ENCODE measurements at places on chromosomes 12 and 14.
A peak's percentile ranks its signal among the peaks of the same experiment; 100 is the strongest.

DNA sequence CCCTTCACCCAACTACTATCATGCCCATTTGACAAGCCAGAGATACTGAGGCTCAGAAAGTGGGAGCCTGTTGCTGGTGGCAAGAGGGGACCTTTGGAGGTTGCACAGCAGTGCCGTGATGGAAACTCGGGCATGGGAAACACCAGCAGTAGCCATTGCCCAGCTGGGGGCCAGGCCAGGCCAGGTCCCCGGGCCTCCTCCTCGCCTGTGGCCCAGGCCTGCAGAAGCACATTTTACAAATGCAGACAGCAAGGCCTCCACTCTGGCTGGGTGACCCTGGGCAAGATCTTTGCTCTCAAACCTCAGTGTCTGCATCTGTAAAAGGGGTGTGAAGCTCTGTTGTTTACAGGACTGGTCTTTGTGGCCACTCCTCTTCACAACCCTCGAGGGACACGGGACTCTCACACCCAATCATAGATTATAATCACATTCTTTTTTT, 4.5 kb upstream of the SH2B3 start:
- DNase-seq = no peak

GRCh38 chr12:76586764-76587395, 27.3 kb upstream of the OSBPL8 start:
- peak; percentile 73 for DNase-seq

GRCh38 chr12:24138041-24138440, 188.6 kb upstream of the SOX5 start:
- DNase-seq = no peak

- no peak for DNase-seq
These were observed 14.3 kb downstream of the B4GALNT3 start for GRCh38 chr12:473863-474577.

GRCh38 chr12:24839268-24839791, 109.6 kb downstream of the BCAT1 start:
- no peak for DNase-seq

DNA sequence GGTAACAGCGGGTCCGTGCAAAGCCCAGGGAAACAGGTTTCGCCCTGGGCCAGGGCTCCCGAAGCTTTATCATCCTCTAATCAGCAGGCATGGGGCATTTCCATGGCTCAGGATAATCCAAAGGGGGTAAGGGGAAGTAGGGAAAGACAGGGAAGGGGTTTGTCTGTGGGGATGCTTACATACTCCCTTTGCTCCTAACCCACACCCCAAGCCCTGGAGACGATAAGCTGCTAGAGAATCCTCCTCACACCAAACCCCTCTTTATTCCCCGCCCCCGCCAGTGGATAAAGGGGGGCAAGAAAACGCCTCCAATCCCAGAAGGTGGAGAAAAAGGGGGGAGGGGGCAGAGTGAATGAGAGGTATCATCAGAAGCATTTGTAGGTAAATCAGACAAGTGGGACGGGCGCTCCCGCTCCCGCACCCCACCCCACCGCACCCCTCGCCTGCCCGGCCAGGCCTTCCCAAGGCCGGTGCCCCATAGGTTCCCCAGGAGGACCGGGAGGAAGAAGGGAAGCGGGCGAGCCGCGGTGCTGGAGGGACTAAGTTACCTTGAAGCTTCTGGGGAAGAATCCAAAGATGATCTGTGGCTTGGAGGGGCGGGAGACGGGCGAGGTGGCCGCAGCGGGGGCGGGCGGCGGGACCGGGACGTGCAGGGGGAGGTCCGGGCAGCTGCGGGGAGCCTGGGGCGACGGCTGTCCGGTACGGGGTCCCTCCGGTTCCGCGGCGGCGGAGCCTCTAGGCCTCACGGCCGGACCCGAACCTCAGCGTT, 762 bp downstream of the PPP2R5E start:
- DNase-seq = peak; percentile 32

- DNase-seq = peak; percentile 75
These were observed 17.5 kb downstream of the RAD51B start for GRCh38 chr14:67837011-67837624.

DNA sequence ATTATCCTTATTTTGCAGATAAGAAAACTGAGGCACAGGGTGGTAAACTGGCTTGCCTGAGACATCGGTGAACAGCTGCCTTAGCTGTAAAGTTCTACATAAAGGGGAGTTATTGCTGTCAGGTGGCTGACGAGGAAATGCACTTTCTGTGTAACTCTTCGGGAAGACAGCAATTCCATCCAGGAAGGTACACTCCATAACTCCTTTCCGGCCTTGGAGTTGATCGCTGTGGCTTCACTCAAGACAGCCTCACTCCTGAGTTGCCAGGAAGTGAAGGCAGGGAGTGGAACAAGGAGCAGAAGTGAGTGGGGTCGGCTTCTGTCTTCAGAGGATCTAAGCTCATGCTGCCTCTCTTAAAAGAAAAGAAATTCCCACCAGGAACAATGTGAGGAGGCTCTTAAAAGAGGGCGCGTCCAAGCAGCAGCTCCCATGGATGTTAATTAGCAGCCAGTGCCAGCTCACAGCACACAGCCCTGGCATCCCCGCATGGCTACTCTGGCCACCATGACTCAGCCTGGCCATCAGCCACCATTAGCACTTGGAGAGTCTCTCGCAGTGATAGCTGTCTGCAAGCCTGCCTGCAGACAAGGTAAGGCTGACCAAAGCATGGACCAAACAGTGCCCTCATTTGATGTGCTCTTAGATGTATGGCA, 60.3 kb downstream of the NUAK1 start:
- peak; percentile 38 for DNase-seq

DNA sequence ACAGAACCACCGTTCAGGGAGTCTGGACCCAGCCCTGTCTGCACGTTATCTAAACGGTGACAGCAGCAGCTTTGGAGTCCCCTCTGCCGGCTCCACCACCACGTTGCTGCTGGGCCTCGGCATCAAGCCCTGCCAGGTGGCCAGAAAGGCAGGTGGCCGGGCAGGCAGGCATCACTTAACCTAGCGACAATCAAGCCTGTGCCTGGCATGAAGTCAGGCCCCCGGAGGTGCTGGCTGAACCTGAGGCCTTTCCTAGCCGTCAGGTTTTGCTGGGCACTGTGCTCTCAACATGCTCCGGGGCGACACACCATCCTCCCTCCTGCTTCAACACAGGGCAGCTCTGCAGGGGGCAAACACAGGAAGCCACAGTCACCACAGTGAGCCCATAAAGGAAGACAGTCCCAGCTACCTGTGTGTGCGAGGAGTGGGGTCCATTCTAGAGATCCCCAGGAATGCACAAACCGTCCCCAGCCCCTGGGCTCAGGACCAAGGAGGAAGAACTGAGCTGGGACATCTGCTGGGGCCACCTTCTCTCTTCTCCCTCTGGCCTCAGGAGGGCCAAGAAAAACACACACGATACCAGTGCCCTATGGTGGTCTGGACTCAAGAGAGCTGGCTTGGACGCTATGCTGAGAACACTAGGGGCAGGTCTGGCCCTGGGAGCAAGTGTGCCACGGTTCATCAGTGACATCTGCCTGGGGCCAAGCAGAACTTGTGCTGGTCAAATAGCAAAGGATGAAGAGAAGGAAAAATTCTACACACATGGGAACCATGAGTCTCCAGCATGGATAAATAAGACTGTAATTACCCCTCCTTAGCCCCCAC, 44.7 kb downstream of the CCDC88C start:
- DNase-seq = no peak

- DNase-seq = no peak
These were observed 167.1 kb downstream of the PIK3C2G start for GRCh38 chr12:18428416-18428815.

GRCh38 chr14:61454545-61454944, 133.2 kb downstream of the PRKCH start:
- DNase-seq = no peak

DNA sequence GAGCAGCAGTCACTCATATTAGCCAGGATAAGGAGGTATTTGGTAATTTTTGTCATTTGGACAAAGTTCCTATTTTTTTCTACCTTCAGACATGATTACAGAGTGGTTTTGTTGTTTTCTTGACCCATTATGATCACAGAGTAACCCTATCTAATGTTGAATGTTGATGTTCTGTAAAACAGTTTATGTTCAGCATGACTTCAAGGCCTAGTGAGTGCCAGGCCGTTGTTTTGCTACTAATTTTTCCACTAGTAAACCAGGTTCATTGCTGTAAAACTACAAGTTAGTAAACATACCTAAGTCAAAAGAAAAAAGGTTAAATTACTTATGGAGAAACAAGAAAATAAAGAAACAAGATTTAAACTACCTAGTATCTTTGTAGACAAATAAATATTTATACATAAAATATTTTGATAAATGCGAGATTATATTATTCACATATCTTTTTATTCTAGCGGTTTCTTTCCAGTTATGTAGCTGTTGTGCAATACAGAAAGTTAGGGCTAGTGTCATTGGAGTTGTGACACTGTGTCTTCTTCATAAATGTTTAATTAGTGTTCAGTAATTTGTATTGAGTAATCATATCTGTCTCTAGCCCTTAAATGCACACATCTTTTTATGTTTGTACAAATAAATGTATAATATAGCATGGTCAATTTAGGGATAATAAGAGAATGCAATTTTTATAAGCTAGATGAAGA, 16.5 kb downstream of the ETNK1 start:
- DNase-seq = no peak

- DNase-seq = no peak
These were observed 1.1 kb upstream of the C14orf132 start for GRCh38 chr14:96037891-96038557.

GRCh38 chr12:68446901-68447796, 115.0 kb upstream of the MDM1 start:
- no peak for DNase-seq

DNA sequence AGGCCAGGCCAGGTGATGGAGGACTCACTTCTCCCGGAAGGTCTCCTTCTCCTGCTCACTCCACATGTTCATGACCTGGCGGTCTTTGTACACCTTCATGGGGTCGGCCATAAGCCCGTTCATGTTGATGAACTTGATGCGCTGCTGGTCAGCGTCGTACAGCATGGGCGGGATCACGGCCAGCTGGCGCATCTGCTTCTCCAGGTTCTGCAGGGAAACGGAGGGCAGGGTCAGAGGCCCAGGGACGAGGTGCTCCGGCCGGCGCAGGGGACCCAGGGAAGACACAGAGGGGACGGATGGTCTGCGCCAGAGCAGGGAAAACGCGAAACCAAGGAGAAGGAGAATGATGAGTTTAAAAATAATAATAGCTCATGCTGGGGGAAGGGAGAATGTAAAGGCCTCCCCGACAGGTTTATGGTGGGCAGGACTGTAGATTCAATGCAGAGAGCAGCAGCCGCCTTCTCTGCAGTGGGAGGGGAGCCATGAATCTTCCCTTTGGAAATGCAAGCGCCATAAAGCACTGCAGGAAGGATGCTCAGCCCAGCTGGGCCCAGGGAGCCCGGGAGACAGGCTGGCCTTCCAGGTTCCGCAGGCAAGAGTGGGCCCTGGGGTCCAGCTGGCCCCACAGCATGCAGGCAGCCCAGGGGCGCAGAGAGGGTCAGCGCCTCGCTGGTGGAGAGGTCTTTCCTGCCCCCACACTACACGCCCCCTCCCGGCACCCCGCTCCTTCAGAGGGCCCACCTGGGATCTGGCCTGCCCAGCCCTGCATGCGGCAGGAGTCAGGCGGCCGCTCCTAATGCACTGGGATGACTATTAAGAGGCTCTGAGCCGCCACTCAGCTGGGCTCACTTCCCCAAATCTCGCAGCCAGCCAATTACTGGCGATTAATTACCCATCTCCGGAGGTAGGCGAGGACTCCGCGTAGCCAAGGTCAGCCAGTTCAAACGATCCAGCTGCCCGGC, 132.0 kb downstream of the RFLNA start:
- DNase-seq = no peak

DNA sequence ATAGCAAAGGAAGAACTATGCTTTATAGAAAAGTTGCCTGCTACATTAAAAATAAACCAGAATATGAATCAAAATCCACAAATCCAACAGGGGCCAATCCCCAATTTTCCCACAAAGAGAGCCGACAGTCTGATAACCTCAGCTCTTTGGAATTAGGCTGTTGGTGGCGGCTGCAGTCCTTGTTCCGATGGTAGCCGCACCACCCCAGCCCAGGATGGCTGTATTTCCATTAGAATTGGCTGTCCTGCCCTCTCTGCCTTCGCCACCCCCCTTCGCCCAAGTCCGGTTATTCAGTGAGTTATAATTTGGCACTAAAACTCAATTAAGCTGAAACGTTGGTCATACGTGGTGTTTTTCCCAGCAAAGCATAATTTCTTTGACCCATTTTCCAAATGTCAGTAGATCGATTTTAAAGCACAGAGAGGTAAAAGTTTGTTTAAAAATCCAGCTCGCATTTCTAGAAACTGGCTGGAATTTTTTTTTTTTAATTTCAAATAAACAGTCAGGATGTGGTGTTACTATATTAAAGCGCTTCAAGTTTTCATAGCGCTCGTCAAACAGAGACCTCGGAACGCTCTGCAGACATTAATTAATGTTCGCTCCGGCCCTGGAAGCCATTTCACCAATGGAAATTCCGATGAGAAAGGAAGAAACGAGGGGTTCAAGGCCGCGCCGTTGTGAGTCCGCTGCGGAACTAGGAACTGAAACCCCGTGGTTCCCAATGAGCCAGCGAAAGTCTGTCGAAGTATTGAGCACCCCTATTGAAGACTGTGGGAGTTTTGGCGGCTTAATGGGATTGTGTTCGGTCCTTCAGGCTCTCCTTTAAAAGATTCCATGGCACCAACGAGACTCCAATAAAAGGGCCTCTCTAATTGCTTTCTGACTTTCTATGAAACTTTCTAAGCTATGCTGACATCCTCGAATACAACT, 104.8 kb upstream of the DIO3 start:
- DNase-seq = no peak

DNA sequence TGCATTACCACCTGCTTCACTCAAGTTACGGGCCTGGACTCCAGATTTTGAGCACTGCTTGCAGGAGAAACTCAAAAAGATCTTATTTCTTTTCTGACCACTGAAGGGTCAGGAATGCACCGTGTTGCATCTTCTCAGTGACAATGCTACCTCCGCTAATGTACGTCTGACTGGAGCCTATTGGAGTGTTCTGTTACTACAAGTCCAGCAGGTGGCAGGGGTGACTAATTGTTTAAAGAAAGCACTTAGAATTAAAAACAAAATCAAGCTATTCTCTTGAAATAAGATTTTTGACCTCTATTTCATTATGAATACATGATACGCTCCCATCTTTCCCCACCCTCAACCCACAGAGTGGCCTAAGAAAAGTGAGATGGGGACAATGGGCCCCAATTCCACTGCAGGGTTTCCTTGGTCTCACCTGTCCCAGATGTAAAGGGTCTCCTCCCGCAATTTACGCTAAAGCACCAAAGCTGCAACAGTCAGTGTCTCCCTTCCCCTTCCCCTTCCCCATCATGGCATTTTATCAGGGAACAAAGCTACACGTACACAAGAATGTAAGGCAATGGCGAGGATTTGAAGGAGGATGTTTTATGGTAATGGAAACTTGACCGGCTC, 2.2 kb downstream of the TBPL2 start:
- DNase-seq = peak; percentile 70

DNA sequence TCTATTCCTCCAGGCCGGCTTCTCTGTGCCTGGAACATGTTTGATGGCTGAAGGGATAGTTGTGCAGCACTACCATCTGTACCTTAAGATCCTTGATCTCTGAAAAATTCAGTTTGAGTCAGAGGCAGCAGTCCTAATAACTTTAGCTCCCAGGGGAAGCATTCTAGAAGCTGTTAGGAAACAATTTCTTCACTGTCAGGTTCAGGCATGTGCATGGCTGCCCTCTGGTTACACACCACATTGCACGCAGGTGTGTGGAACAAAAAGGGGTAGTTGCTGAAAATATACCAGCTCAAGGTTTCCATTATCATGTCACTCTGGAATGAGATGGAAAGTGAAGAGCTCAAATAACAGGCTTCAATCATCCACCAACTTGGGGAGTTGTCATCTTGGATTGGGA, 80.1 kb downstream of the CHST11 start:
- no peak for DNase-seq

GRCh38 chr14:77580964-77581505, 35.4 kb downstream of the SPTLC2 start:
- no peak for DNase-seq

GRCh38 chr14:74217672-74218448, 21.4 kb upstream of the VSX2 start:
- DNase-seq = no peak

All from RKO (cell line).